MG63 (cell line): ENCODE measurements at places on chromosomes 11 and 22. TPM values are rescaled to one million over a fixed set of nuclear protein-coding genes. Genes with fewer than 3 reads are reported as not detected.

The SCT gene
- not detected in 2 replicates for total RNA-seq

The FERMT3 gene
- not detected in 2 replicates for total RNA-seq

The PGAP2 gene
- total RNA-seq = 8.1 and 8.9 TPM in 2 replicates

The ELFN2 gene
- total RNA-seq = 0.07 TPM in 1 of 2 replicates, not detected in the other

The SHISA8 gene
- not detected in 2 replicates for total RNA-seq

The GLYAT gene
- not detected in 2 replicates for total RNA-seq

The MYOD1 gene
- not detected in 2 replicates for total RNA-seq

The LIF gene
- total RNA-seq = 11.1 and 13.0 TPM in 2 replicates

The MAJIN gene
- total RNA-seq = not detected in 2 replicates

The PIH1D2 gene
- 4.9 and 14.6 TPM in 2 replicates for total RNA-seq

The CYB5R2 gene
- 20.2 and 21.9 TPM in 2 replicates for total RNA-seq

The STIM1 gene
- 13.4 and 16.5 TPM in 2 replicates for total RNA-seq

The SYT9 gene
- 0.23 TPM in 1 of 2 replicates, not detected in the other for total RNA-seq

The FOLR1 gene
- total RNA-seq = 0.23 and 3.0 TPM in 2 replicates

The CYP2D6 gene
- total RNA-seq = 0.91 and 2.7 TPM in 2 replicates

The VPREB1 gene
- total RNA-seq = not detected in 2 replicates

The AKIP1 gene
- total RNA-seq = 64.6 and 129 TPM in 2 replicates

The H19 gene
- total RNA-seq = not detected in 2 replicates

The RHOD gene
- 27.9 and 85.6 TPM in 2 replicates for total RNA-seq

The BATF2 gene
- 1.3 TPM in 1 of 2 replicates, not detected in the other for total RNA-seq

The LRRC4C gene
- total RNA-seq = not detected in 2 replicates

The RTN4RL2 gene
- 0.03 and 1.6 TPM in 2 replicates for total RNA-seq

The RPS19BP1 gene
- 138 and 161 TPM in 2 replicates for total RNA-seq

The CDC42BPG gene
- total RNA-seq = 0.07 and 0.36 TPM in 2 replicates

The PDGFB gene
- total RNA-seq = 0.13 and 0.57 TPM in 2 replicates

The CD6 gene
- total RNA-seq = not detected in 2 replicates

The OR8G1 gene
- not detected in 2 replicates for total RNA-seq

The OR8D4 gene
- total RNA-seq = not detected in 2 replicates

The PLCB3 gene
- total RNA-seq = 24.8 and 37.4 TPM in 2 replicates

The SCN4B gene
- total RNA-seq = 0.23 and 0.35 TPM in 2 replicates

The ST14 gene
- not detected in 2 replicates for total RNA-seq

The FOXR1 gene
- total RNA-seq = not detected in 2 replicates

The MMP8 gene
- not detected in 2 replicates for total RNA-seq

The NTM gene
- 2.0 and 4.0 TPM in 2 replicates for total RNA-seq

The MB gene
- 2.3 and 6.3 TPM in 2 replicates for total RNA-seq

The SLC22A8 gene
- total RNA-seq = not detected in 2 replicates

The MRGPRX4 gene
- total RNA-seq = not detected in 2 replicates

The P4HA3 gene
- total RNA-seq = not detected in 2 replicates

The TIMM10 gene
- 99.6 and 106 TPM in 2 replicates for total RNA-seq

The CD3D gene
- not detected in 2 replicates for total RNA-seq

The EXPH5 gene
- total RNA-seq = 2.0 TPM in 1 of 2 replicates, not detected in the other

The TLCD5 gene
- 7.3 and 8.1 TPM in 2 replicates for total RNA-seq

The AASDHPPT gene
- total RNA-seq = 44.5 and 62.1 TPM in 2 replicates

The TTC36 gene
- total RNA-seq = not detected in 2 replicates

The NAV2 gene
- total RNA-seq = 3.7 and 5.0 TPM in 2 replicates
